Activated CD8-positive, alpha-beta memory T cell treated with anti-CD3 and anti-CD28 coated beads for 4 hours (primary cell): ENCODE measurements at places on chromosomes 7 and 10.

GRCh38 chr10:88901984-88902789, 22.1 kb downstream of the STAMBPL1 start:
- no peak for DNase-seq

DNA sequence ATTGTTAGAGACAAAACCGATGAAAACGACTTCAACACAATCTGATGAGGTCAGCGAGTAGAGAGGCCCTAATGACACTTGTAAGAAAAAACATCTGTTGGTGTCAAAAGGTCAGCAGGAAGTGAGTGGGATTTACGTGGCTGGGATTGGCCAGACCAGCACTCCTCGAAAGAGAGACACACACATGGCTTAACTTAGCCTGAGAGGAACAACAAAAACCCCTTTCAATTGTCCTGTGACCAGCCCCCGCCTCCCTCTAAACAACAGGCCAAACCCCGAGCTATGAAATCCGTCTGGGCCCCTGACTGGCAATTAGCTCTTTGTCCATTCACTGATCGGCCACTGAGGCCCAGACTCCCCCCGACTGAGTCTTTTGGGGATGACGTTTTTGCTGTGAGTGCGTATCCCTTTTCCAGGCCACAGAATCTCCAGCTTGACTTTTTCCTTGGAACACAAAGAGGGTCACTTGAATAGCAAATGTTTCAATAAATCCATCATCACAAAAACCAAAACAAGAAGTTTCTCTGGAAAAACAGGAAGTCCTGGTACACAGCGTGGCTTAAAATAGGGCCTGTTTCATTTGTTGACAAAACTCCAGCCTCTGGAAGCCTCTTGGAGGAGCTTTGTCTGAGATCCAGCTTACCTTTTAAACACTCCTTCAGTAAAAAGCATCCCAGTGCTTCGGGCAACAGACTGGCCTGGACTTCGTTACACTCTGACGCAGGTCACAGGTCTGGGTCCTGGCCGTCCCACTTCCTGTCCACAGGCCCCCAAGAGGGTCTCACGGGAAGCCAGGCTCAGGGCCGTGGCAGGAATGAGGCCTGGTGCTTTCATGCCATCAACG, 103.0 kb downstream of the CTBP2 start:
- no peak for DNase-seq

DNA sequence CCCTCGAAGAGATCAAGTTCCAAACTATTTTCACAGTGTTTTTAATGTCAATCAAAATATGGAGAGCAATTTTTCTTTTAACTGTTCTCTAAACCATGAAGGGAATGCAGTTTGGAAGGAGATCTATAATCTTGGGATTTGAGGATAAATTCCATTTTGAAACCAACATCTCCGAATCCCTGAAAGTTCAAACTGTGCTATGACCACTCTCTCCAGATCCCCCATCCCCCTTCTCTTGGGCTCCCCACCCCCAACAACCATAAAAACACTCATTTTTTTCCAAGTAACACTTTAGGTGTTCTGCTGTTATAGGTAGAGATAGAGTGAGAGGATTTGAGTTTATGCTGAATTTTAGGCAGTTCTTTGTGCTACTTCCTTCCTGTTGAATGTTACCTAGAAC, 1.7 kb downstream of the CALD1 start:
- DNase-seq: no peak

DNA sequence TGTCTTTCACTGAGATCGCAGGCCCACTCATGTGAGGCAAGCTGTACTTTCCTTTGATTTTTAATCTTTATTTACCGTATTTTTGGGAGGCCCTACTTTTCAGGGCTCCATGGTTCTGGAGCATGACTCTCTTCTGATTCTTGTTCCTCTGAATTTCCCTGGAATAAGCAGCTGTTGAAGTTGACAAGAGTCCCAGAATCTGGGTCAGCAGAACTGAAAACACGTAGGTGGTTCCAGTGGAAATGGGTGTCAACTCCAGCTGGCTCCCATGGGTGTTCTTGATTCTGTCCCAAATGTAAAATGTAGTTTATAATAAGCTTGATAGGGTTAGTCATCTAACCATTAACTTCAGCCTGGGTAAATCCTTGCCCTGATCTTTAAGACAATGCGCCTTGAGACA, 409.4 kb downstream of the GATA3 start:
- no peak for DNase-seq

DNA sequence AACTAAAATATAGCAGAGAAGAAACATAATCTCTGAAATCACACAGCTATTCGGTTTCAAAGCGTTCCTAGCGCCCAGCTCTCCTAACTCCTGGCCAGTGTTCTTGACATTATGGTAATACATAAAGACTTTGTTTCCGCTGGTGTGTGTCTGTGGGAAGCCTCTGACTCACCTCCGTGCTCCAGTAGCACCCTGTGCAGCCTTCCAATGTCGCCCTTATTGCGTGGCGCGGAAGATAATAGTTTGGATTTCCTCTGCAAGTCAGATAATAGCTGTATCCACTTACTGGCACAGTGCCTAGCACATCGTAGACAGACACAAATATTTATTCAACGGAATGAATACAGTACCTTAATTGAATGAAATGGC, 570 bp downstream of the BMS1 start:
- DNase-seq: no peak

DNA sequence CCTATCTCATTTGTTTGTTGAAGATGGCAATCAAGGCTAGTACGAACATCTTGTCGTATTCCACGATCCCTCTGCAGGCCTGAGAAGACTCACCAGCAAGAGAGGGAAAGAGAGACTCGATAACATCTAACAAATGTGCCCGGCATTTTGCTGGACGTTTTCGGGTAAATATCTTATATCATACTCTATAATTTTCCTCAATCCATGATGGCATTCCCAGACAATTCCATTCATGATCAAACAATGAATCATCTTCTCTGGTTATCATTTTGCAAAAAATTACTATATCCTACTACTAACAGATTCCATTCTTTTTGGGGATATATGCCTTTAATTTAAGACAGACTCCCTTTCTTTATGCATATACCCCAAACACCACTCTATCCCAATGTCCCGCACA, 118.1 kb downstream of the TYW1B start:
- DNase-seq: no peak

GRCh38 chr7:20444030-20444800, 113.5 kb downstream of the ITGB8 start:
- no peak for DNase-seq

DNA sequence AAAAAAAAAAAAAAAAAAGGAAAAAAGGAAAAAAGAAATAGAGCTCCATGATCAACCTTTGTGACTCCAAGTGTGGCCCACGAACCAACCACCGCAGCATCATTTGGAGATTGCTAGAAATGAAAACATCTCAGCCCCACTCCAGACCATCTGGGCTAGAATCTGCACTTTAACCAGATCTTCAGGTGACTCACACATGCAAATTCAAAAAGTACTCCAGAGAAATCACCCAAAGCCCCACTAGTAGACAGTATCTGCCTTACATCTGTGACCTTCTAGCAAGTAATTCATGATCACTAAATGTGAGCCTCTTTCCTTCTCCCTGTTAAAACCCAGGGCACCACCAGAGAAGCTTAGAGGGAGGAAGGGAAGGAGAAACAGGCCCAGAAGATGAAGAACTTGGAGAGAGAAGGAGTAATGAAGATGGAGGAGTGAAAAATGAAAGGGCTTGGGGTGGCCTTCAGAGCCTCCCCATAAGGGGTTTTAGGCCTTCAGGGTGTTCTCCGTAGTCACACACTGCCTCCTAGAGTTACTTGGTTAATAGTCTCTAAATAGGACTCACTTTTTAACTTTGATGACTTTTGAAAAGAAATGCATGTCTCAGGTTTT, 94.0 kb downstream of the SLC37A3 start:
- peak; percentile 17 for DNase-seq

- DNase-seq: no peak
Measured at GRCh38 chr7:154783281-154783909, 219.5 kb downstream of the PAXIP1 start.

DNA sequence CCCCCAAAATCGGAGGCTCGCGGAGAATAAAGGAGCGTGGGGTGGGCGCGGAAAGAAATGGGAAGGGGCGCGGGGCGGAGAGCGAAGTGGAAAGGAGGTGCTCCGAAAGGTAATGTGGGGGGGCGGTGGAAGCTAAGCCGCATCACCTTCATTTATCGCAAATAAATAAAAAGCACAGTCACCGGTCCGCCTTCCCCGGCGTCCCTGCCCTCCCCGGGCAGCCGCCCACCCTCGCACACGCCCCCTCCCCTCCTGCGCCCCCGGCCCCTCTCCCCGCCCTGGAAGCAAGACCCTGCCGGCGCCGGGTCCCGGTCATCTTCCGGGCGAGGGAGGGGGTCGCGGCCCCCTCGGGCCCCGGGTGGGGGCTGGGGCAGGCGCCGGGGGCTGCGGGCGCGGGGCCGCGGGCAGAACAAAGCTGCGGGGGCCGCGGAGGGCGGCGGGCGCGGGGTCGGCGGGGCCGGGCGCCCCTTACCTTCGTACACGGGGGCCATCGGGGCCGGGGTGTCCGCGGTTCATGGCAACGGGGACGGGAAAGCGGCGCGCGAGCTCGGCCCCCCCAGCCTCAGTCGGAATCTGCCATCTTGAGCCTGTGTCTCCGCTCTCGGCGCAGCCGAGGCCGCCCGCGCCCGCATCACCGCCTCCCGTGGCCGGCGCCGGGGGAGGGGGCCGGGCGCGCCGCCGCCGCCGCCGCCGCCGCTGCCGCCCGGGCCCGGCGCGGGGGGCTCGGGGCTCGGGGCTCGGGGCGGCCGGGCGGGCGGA, 486 bp downstream of the HIPK2 start:
- DNase-seq: no peak

- no peak for DNase-seq
Measured at GRCh38 chr7:150787321-150788281, 12.6 kb downstream of the TMEM176B start.

GRCh38 chr10:2245580-2245979, 508.3 kb upstream of the ADARB2 start:
- DNase-seq: no peak

DNA sequence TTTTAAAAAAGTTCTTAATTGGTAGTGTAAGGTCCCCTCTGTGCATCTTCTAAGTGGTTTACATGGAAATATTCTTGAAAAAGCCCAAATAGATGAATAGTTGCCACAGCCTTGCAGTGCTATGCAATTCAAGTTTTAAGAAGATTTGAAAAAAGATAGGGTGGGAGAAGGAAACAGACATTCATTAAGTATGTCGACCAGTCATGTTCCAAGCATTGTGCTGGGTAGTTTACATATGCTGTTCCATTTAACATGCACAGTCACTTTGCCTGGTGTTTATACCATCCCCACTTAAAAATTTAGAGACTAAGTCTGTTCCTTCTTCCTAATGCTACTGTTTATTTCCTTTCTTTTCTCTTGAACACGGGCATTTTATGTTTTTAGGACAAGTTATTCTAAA, 28.1 kb upstream of the NAMPT start:
- no peak for DNase-seq

- DNase-seq: no peak
Measured at GRCh38 chr7:33334349-33334748, 205.0 kb downstream of the BBS9 start.

- no peak for DNase-seq
Measured at GRCh38 chr10:105494303-105494702, 853.2 kb downstream of the SORCS3 start.

GRCh38 chr10:68492118-68492517, 20.3 kb upstream of the DNA2 start:
- DNase-seq: no peak

DNA sequence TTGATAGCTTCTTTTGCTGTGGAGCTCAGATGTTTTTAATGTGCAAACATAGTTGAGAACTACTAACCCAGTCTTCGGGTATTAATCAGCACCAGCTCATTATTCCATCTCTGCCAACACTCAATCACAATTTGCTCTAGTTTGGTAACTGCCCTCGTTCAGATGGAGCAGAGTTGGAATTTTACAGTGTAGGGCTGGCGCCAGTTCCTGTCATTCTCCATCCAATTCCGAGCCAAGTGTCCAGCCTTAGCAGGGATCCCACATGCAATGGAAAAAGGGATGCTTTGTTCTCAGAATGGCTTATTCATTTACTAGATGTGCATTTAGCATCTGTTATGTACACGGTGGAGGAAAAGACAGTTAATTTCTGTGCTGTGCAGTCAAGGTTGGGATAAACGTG, 504.5 kb upstream of the GALNT17 start:
- no peak for DNase-seq

GRCh38 chr10:104250371-104250770, 4.3 kb upstream of the GSTO1 start:
- DNase-seq: no peak

GRCh38 chr7:3517344-3517743, 216.3 kb downstream of the SDK1 start:
- no peak for DNase-seq

- no peak for DNase-seq
Measured at GRCh38 chr10:104099269-104099668, 13.6 kb upstream of the COL17A1 start.

GRCh38 chr10:48184224-48184623, 90.3 kb downstream of the FRMPD2 start:
- DNase-seq: no peak

- no peak for DNase-seq
Measured at GRCh38 chr7:77867537-77867865, 68.9 kb downstream of the PHTF2 start.

DNA sequence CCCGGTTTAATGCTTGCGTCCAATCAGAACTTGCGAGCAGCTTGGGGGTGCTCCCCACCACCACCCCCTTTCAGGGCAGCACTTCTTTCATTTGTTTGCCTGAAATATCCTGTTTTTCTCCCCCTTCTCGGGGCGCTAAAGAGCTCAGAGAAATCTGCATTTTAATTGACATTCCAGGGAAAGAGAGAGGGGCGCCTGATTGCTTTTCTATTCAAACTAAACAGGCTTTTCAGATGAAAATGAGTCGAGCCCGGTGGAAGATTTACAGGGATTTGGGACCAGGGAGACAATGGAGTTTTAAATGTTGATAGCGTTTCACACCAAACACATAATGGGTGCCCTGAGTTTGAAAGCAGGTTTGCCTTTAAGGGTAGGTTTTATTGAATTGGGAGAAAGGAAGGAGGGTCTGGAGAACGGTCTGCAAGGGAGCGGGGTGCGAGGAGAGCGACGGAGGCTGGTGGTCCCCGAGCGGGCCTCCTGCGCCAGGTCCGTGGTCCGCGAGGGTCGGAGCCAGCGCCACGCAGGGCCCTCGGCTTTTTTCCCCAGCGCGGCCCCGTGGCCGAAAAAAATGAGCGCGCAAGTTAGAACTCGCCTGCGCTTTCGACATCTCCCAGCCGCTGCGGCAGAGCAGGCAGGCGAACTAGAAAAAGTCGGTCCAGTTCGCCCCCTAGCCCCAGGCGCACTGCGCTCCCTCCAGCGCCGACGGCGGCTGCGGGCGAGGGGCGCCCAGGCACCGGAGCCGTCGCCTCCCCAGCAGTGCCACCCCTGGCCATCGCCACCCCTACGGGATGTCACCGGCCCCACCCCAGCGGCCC, 1.3 kb downstream of the FGFR2 start:
- no peak for DNase-seq
